ENCODE measurements at places on chromosomes 6 and 20. TPM values are rescaled to one million over a fixed set of nuclear protein-coding genes. Genes with fewer than 3 reads are reported as not detected.

The VNN1 gene
- not detected for total RNA-seq

The FOXF2 gene
- not detected for total RNA-seq

The DEFB124 gene
- total RNA-seq = not detected

GRCh38 chr6:144899161-144899560, 614.0 kb downstream of the UTRN start:
- no peak for DNase-seq

The BFSP1 gene
- 1.9 TPM for total RNA-seq

The TRIM10 gene
- not detected for total RNA-seq

The C20orf144 gene
- total RNA-seq = not detected

The THBD gene
- total RNA-seq = 33.4 TPM

Measured in dermis blood vessel endothelial cell (primary cell).